ENCODE measurements at places on chromosomes 12 and 14. TPM values are rescaled to one million over a fixed set of nuclear protein-coding genes. Genes with fewer than 3 reads are reported as not detected.

Gene TAS2R8
- total RNA-seq, result not detected

Gene NTF3
- total RNA-seq, result 1.4 TPM

Gene TRIM9
- not detected for total RNA-seq

Gene PLEKHG7
- total RNA-seq, result not detected

Gene KRT82
- total RNA-seq, result not detected

Gene PLBD1
- total RNA-seq, result 1.3 TPM

Gene RBP5
- total RNA-seq, result 0.38 TPM

Gene RDH12
- not detected for total RNA-seq

Gene DDX47
- 39.8 TPM for total RNA-seq

Gene TEX52
- not detected for total RNA-seq

Gene CCDC197
- total RNA-seq, result not detected

Gene WSCD2
- not detected for total RNA-seq

Gene PA2G4
- total RNA-seq, result 114 TPM

Gene FGF23
- total RNA-seq, result not detected

Gene AKAP5
- 0.32 TPM for total RNA-seq

Gene LRRC10
- not detected for total RNA-seq

Gene POTEG
- not detected for total RNA-seq

Gene ASCL1
- not detected for total RNA-seq

Gene PAWR
- 83.4 TPM for total RNA-seq

Gene CFL2
- total RNA-seq, result 28.0 TPM

Gene SLC22A17
- 0.97 TPM for total RNA-seq

Gene SYT1
- total RNA-seq, result 3.6 TPM

Gene SSPN
- total RNA-seq, result under 0.01 TPM

Gene CCDC59
- 41.7 TPM for total RNA-seq

Gene PIP4P1
- 19.1 TPM for total RNA-seq
